ENCODE measurements at places on chromosomes 6 and 20.

DNA sequence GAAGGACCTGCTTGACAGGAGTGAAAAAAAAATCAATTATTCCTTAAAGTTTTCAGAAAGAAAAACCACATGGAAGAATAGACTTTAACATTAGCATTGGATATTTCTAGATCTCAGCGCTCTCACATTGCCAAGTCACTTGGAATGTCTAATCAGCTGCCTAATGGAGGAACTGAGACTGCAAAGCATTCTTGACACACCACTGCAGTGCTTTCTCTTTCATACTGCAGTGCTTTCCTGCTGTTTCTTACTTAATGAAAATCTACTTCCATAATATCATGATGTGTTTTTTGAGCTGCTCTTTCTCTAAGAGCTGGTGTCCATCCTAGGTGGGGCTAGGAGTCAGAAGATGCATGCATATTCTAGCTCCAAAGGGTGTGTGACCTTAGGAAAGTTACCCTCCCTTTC, 20.4 kb upstream of the MCM3 start:
- DNase-seq = no peak

DNA sequence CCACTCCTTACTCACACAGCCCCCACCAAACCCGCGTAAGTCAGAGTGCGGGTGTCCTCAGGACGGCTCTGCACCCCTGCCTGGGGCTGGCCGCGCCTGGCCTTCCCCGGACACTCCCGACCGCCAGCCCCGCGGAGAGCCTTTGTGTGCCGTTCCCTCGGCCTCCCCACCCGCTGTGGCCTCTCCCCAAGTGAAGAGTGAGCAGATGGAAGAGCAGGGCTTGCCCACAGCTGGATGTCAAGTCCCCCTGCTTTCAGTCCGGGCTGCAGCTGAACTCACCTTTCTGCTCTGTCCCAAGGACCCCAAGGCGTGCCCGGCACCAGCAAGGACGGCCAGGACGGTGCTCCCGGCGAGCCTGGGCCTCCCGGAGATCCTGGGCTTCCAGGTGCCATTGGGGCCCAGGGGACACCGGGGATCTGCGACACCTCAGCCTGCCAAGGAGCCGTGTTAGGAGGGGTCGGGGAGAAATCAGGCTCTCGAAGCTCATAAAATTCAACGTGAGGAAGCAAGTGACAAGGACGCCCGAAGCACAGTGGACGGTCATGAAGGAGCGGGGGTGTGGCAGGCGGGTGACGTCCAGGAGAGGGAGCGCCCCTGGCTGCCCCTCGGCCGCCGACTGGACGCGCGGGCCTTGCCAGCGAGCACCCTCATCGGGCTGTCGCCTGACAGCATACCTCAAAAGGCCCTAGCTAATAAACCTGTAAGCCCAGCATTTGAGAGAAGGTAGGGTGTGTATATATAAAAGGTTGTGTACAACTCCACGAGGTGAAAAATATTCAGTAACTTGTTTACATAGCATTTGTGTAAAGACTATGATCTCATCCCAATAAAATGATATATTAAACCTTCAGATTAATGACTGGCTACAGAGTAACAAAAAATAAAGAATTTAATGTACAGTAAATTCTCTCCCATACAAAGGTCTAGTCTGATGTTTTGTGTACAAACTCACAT, 21.1 kb downstream of the TCFL5 start:
- no peak for DNase-seq

GRCh38 chr6:44309092-44309491, 4.1 kb downstream of the AARS2 start:
- DNase-seq = no peak

DNA sequence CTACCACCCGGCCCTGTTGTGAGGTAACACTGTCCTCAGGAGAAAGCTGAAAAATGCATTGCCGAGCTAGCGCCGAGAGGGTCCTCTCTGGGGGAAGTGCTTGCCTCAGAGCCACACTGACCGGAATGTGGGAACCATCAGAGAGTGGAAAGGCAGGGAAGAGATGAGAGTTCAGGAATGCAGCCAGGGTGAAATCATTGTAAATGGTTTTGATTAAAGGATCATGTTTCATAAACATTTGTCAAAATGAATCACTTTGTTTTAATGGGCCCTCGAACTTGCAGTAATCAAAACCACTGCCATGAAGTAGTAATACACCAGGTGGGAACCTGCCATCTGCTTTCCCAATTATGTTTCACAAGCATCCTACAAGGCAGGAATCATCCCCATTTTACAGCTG, 16.9 kb upstream of the IL17F start:
- DNase-seq = no peak

DNA sequence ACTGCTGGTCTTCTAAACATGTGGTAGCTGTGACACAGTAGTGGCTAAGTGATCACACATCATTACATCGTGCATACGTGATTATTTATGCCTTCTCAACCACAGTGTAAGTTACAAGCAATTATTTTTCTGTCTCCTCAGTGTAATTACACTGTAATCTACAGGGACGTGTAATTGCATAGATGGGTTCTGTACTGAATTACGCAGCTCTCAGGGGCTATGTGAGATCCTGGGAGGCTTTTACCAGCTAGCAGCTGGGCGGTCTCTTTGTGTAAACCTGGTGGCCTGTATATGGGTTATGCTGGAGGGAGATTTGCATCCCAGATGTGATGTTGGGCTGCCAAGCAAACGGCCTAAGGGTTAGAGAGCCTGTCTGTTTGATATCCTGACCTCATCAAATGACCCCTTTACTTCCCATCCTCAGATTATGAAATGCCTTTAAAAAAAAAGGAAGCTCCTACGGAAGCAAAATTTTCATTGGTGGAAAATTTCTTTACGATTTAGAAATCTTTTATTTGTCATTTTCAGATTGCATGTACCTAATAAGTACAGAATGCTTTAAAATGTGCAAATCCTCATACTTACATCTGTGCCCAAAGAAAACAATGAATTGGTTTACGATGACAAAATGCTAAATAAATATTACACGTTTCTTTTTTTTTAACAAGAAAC, 402.8 kb upstream of the JAG1 start:
- no peak for DNase-seq

GRCh38 chr20:32344835-32345506, 13.2 kb upstream of the ASXL1 start:
- DNase-seq = no peak

- DNase-seq = no peak
Observed at GRCh38 chr6:161870236-161870901, 596.5 kb upstream of the AGPAT4 start.

- DNase-seq = no peak
Observed at GRCh38 chr6:90502866-90503407, 83.9 kb downstream of the MAP3K7 start.

DNA sequence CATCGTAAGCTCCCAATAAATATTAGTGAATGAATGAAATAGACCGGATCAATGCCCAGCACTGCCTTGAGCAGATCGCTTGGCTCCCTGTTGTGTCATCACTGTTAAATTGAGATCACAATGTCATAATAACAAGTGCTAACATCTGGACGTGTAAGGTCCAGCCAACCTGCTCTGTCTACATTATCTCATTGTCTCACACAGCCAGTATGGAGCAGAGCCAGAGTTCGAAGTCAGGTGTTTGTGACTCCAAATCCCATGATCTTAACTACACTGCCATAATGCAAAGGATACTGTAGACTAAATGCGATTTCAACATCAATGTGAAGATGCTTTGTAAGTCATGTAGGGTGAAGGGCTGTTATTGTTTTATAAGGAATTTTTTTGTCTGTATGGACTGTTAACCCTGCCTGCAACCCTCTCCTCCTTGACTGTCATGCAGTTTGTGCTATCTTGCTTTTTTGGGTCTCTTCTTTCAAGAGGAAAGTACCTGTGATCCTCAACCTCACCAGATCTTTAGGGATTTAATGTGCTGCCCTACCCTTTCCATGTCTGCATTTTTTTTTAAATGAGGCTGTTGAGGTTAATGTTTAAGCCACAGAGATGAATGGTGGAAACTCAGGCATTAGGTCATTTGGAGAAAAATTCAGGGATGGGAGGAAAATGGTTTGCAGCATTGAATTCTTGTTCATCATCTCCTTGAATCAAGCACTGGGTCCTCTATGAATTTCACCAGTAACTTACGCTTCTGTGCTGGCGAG, 49.0 kb upstream of the OCSTAMP start:
- no peak for DNase-seq

DNA sequence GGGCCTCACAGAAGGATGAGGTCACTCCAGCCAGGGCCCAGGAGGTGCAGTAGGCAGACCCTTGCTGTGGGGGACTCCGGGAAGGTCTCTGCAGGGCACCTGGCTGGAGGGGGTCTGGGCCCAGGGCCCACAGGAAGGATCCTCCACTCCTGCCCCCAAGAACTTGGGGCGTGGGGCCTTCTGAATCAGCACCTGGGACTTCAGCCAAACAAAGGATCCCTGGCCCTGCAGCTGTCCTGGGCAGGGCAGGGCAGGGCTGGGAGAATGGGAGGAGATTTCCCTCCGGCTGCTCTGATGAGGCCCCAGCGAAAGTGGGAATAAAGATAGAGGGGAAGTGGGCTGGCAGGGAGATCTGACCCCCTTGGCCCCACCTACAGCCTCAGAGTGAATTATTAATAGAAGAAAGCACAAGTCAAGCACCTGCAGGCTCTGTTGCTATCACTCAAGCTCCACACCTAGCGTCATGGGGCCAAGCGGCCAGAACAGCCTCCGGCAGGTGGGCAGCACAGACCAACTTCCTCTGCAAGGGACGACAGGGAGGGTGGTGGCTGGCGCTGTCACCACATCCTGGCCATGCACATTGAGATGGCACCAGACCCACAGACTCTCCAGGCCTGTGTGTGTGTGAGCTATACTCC, 61.6 kb upstream of the MRPS10 start:
- no peak for DNase-seq

DNA sequence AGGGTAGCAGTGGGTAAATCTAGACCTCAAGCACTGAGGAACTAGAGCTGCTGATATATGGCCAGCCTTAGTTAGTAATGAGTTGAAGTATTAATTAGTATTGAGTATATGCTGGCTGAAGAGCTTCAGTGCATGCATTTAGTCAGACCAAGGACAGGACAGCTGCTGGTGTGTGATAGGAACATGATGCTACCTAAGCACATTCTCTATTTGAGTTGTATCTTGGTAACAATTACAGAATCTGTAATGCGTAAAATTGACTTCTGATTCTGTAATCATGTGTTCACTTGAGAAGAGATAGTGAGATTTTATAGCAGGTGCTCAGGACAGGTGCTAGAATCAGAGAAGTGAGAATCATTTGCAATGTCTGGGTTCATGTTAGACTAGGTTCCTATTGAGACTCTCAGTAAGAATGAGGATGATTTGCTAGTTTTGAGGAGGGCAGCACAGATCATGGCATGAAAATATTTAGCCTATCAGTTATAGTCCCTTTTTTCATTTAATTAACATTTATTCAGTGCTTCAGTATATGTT, 369.4 kb upstream of the HS3ST5 start:
- no peak for DNase-seq

GRCh38 chr6:163406830-163407229, 7.7 kb upstream of the QKI start:
- no peak for DNase-seq

DNA sequence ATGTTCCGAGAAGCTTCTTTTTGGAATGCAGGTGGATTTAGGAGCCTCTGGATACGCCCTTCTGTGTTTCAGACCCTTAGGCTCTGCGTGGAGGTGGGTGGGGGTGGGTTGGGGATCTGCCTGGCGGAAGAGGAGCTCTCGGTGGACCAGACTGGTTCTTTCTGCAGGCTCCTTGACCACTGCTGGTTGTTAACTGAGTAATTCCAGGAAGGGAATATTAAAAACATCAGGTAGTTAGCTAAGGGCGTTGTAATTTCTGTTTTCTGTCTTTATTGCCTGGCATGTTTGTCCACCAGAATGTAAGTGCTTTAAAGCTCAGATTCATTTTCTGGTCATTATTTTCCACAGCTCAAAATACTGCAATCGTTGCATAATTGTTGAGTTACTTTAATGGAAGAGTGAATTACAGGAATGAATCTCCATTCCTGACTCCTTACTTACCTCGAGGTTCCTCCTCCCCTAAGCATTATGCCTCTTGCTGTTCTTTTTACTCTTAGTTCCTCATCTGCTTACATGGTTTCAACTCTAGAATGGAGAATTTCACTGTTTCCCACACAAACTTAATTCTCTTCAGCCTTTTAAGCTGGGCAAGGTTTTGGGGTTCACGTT, 5.9 kb downstream of the CDYL start:
- no peak for DNase-seq

DNA sequence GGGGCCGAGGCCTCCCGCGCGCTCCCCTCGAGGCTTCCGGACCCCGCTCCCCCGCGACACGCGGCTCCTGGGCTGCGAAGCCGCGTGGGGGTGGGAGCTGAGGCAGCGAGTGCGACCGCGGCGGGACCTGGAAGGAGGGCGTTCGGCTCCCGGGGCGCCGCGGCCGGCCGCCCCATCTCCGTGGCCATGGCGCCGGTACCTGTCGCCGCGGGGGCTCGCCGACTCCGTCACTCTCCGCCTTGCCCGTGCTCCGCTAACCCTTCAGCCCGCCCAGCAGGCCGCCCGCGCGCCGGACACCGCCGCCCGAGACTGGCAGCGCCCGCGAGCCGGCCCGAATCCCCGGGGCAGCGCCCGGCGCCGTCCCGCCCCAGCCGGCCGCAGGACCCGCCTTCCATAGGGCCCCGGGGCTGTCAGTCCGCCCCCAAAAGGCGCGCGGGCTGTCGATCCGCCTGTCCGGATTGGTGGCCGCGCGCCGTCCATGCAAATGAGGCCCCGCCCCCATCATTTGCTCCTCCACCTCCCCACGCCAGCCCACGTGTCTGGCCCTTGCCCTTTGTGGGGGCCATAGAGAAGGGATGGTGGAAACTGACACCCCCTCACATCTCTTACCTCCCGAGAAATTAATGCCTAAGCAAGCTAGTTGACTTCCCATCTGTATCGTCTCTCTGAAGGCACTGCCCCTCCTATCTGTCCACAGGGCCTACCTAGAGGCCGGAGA, at the start of gene FKBP5:
Gene FKBP5, minus strand, starts transcription at position 311 of the 718 bp plus-strand sequence. CDS start 46,091 bp downstream, outside the sequence.
- DNase-seq = peak; percentile 82

GRCh38 chr6:35190306-35190705, 23.4 kb upstream of the SCUBE3 start:
- DNase-seq = no peak

DNA sequence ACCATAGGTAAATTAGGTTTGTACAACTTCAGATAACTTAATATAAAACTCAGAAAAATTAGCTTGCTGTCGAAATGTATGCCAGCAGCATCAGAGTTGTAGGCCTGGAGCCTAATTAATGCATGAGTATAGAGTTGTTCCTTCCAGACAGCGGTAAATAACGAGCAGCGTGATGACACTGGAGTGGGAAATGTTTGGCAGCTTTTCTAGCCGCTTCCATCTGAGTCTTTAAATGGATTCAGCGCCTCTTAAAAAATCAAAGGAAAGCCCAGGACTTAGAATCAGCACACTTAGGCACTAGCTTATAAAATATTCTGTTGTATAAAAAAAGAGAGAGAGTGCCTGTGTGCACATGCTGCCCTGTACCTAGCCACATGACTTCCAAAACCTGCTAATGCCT, 43.7 kb upstream of the SYNJ2 start:
- no peak for DNase-seq

DNA sequence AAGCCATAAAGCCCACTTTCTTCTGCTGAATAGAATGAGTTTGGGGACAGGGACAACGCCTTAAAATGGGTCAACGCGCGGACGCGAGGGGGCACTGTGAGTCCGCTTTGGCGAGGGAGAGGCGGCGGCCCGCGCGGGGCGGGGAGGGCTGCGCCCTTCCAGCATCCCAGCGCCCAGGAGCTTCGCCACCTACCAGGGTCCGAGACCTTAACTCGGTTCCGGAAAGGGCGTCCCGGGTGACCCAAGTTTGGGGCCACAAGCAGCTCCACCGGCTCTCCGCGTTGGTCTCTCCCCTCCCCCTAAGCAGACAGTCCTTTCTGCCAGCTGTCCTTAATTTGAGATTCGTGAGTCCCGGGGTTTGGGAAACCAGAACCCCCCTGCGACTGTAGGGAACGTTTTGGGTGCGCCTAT, 1.8 kb upstream of the SAMD5 start:
- no peak for DNase-seq
